Mesendoderm (in vitro differentiated cells): ENCODE measurements at places on chromosomes 6 and 20.

DNA sequence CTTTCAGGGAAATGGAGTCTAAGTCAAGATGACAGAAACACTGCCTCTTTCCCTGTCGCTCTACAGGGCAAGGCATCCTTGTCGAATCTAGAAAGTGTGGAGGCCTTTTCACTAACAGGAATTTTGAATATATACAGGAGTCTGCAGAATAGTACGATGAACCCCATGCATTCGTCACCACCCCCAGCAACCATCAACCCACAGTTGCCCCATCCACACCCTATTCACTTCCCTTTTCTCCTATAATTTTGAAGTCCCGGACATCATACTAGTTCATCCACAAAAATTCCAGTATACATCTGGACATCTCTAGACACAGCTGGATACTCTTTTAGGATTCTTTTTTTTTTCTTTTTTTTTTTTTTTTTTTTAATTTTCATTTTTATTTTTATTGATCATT is 80.7 kb upstream of the RIN2 start:
- H3K4me3 ChIP-seq: no peak overlapping the region
- H3K4me1 ChIP-seq: no peaks in the 10 kb centered on the region
- DNase-seq: no peak
- no peaks in the 10 kb centered on the region for H3K36me3 ChIP-seq

DNA sequence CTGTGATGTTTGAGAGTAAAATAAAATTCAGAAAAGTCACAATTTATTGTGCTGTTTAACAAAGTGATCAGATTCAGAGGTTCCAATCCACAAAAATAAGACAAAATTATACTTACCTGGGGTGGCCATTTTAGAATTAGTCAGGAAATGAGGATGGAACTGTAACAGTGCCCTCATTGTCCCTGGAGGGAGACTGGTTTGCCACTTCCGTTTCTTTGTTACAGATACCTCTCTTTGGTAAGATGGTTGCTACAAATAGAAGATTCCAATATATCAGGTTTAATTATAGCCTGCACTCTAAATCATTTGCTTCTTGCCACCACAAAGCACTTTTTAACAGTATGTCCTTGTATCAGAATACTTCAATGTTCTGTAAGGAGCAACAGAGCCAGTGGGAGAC is 95.6 kb downstream of the CTNNBL1 start:
- H3K4me3 ChIP-seq: no peak overlapping the region
- H3K36me3 ChIP-seq: peaks cover 2% of the 10 kb centered on the region
- no peaks in the 10 kb centered on the region for H3K27me3 ChIP-seq

- no peaks in the 10 kb centered on the region for H3K36me3 ChIP-seq
- no peaks in the 10 kb centered on the region for H3K4me1 ChIP-seq
- H3K4me3 ChIP-seq: no peak overlapping the region
- no peaks in the 10 kb centered on the region for H3K27me3 ChIP-seq
Observed at GRCh38 chr6:154638369-154638768, 94.8 kb upstream of the SCAF8 start.

- no peak for DNase-seq
- H3K27me3 ChIP-seq: no peaks in the 10 kb centered on the region
- peaks cover 16% of the 10 kb centered on the region for H3K36me3 ChIP-seq
- no peak overlapping the region for H3K4me3 ChIP-seq
- no peak overlapping the region for H3K27ac ChIP-seq
- H3K4me1 ChIP-seq: no peaks in the 10 kb centered on the region
Observed at GRCh38 chr20:53574819-53575218, 18.8 kb downstream of the ZNF217 start.

- no peaks in the 10 kb centered on the region for H3K36me3 ChIP-seq
- peak overlapping the region; percentile 6 for H3K4me3 ChIP-seq
- peaks cover 3% of the 10 kb centered on the region for H3K27me3 ChIP-seq
- H3K27ac ChIP-seq: no peak overlapping the region
- H3K4me1 ChIP-seq: peaks cover 3% of the 10 kb centered on the region
Observed at GRCh38 chr6:27591699-27592480, 119.0 kb upstream of the ZNF184 start.

GRCh38 chr6:30227763-30228487 is 14.7 kb upstream of the TRIM26 start:
- no peak overlapping the region for H3K4me3 ChIP-seq
- H3K27ac ChIP-seq: no peak overlapping the region
- DNase-seq: peak; percentile 25

GRCh38 chr6:44192428-44193041 is 24.2 kb upstream of the MYMX start:
- no peaks in the 10 kb centered on the region for H3K36me3 ChIP-seq
- H3K4me1 ChIP-seq: peaks cover 8% of the 10 kb centered on the region
- H3K27me3 ChIP-seq: no peaks in the 10 kb centered on the region
- H3K4me3 ChIP-seq: no peak overlapping the region
- peak; percentile 55 for DNase-seq

- H3K4me1 ChIP-seq: peaks cover 6% of the 10 kb centered on the region
- H3K36me3 ChIP-seq: no peaks in the 10 kb centered on the region
- H3K27ac ChIP-seq: peak overlapping the region; percentile 30
- no peaks in the 10 kb centered on the region for H3K27me3 ChIP-seq
- DNase-seq: peak; percentile 73
Observed at GRCh38 chr6:3423439-3424184, 33.2 kb downstream of the SLC22A23 start.

GRCh38 chr20:55714736-55715135 is 290.6 kb downstream of the CBLN4 start:
- no peaks in the 10 kb centered on the region for H3K27me3 ChIP-seq
- no peak for DNase-seq
- no peaks in the 10 kb centered on the region for H3K36me3 ChIP-seq
- no peak overlapping the region for H3K4me3 ChIP-seq

GRCh38 chr20:36367370-36367745 is 61.2 kb downstream of the DLGAP4 start:
- no peak overlapping the region for H3K4me3 ChIP-seq
- H3K27ac ChIP-seq: no peak overlapping the region
- H3K4me1 ChIP-seq: peaks cover 3% of the 10 kb centered on the region
- no peaks in the 10 kb centered on the region for H3K36me3 ChIP-seq
- no peak for DNase-seq

- H3K36me3 ChIP-seq: no peaks in the 10 kb centered on the region
- H3K27me3 ChIP-seq: no peaks in the 10 kb centered on the region
- H3K27ac ChIP-seq: no peak overlapping the region
Observed at GRCh38 chr6:112022749-112023148, 31.2 kb upstream of the CCN6 start.

- no peak overlapping the region for H3K27ac ChIP-seq
- no peaks in the 10 kb centered on the region for H3K4me1 ChIP-seq
- no peaks in the 10 kb centered on the region for H3K27me3 ChIP-seq
- no peaks in the 10 kb centered on the region for H3K36me3 ChIP-seq
Observed at GRCh38 chr6:118501099-118501498, 47.0 kb upstream of the PLN start.

DNA sequence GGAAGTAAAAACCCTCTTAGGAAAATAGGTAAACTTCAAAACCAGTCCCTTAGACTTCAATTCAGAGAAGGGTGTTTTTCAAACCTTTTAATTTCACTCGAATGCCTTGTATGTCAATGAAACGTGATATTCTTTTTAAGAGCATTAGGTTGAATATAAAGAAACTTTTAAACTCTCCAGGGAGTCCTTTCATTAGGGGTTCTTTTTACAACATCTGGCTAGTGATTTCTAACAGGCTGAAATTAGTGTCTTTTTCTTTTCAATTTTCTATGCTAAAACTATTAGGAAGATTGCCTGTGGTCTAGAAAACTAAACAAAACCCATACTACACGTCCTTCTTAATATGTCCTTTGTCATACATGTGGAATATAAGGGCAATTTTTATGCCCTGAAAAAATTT is 569.7 kb upstream of the CITED2 start:
- H3K4me1 ChIP-seq: peaks cover 9% of the 10 kb centered on the region
- H3K27me3 ChIP-seq: no peaks in the 10 kb centered on the region
- H3K4me3 ChIP-seq: no peak overlapping the region
- no peaks in the 10 kb centered on the region for H3K36me3 ChIP-seq
- H3K27ac ChIP-seq: no peak overlapping the region

GRCh38 chr20:16257813-16258430 is 315.3 kb downstream of the KIF16B start:
- no peak overlapping the region for H3K27ac ChIP-seq
- no peaks in the 10 kb centered on the region for H3K4me1 ChIP-seq
- no peak for DNase-seq
- no peaks in the 10 kb centered on the region for H3K36me3 ChIP-seq

GRCh38 chr6:40936818-40937251 is 102.2 kb downstream of the UNC5CL start:
- H3K4me3 ChIP-seq: no peak overlapping the region
- no peak for DNase-seq
- H3K27ac ChIP-seq: no peak overlapping the region

DNA sequence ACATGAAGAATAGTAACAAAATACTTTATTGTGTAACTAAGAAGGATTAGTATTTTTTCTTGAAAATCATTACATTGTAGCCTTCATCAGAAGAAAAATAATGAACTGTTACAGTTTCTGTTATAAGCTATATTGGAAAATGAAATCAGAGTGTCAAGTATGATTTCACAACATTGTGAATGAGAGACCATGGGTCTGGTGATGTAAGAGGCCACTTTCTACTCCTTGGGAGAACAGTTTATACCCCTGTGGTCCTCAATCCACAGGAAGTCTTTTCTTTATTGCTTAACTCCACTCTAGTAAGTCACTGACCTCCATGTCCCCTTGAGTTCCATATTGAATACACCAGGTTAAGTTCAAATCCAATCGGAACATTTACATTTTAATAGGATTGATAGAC is 218.7 kb upstream of the FERMT1 start:
- no peak for DNase-seq
- H3K4me3 ChIP-seq: no peak overlapping the region
- no peaks in the 10 kb centered on the region for H3K4me1 ChIP-seq
- no peaks in the 10 kb centered on the region for H3K36me3 ChIP-seq
- H3K27ac ChIP-seq: no peak overlapping the region

DNA sequence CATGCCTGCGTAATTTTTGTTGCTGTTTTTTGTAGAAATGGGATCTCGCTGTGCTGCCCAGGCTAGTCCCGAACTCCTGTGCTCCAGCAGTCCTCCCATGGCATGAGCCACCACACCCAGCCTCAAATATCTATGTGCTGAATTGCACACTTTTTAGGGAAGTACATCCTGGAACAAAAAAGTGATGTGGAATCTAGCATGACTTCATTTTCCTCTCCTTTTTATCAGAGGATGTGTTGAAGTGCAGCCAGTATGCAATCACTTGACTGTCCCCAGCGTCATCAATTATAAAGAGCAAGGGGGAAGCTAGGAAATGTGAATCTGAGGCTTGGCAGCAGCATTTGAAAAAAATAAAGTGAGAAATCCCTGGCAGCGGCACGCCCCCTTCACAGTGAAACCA is 6.4 kb upstream of the EXOC2 start:
- no peak overlapping the region for H3K4me3 ChIP-seq
- no peaks in the 10 kb centered on the region for H3K27me3 ChIP-seq

DNA sequence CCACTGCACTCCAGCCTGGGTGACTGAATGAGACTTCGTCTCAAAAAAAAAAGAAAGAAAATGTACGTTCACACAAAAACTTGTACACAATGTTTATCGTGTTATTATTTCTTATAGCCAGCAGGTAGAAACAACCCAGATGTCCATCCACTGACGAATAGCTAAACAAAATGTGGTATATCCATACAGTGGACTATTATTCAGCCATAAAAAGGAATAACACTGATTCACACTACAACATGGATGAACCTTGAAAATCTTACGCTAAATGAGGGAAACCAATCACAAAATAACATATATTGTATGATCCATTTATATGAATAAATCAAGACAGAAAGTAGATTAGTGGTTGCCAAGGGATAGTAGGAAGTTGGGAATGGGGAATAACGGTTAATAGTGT is 75.1 kb upstream of the EPB41L1 start:
- H3K4me1 ChIP-seq: no peaks in the 10 kb centered on the region
- no peak for DNase-seq
- no peaks in the 10 kb centered on the region for H3K36me3 ChIP-seq
- H3K4me3 ChIP-seq: no peak overlapping the region
- H3K27ac ChIP-seq: no peak overlapping the region
- H3K27me3 ChIP-seq: peaks cover 4% of the 10 kb centered on the region

GRCh38 chr6:63985223-63985622 is 349.6 kb downstream of the PHF3 start:
- H3K27ac ChIP-seq: no peak overlapping the region
- DNase-seq: no peak
- no peaks in the 10 kb centered on the region for H3K27me3 ChIP-seq
- no peak overlapping the region for H3K4me3 ChIP-seq

DNA sequence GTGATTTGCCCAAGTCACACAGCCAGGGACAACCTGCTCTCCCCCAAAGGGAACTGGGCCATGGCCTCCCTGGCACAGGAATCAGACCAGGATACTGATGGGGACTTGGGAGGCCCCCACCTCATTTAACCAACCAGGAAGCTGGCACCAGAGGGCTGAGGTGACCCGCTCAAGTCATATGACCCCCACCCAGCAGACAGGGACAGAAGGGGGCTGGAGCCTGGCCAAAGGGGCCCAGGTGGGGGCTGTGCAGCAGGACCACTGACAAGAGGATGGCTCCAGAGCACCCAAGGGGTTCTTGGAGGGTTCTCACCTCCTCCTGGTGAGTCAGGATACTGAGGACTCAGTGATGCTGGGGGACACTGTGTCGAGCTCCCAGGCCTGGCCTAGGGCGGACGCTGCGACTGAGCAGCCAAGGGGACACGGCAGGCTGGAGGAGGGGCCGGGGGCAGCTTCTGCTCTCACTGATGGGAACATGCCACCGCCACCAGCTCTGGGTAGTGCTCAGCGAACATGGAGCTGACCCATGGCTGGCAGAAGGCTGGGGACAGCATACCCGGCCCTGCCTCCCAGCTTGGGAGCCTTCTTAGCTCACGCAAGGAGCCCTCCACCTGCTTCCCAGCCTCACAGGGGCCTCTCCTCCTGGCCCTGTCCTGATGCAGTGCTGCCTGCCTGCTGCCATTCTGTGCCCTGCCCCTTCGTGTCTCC is 1.2 kb downstream of the CST7 start:
- no peaks in the 10 kb centered on the region for H3K36me3 ChIP-seq
- no peak overlapping the region for H3K4me3 ChIP-seq
- no peak overlapping the region for H3K27ac ChIP-seq
- no peaks in the 10 kb centered on the region for H3K27me3 ChIP-seq
- no peak for DNase-seq

DNA sequence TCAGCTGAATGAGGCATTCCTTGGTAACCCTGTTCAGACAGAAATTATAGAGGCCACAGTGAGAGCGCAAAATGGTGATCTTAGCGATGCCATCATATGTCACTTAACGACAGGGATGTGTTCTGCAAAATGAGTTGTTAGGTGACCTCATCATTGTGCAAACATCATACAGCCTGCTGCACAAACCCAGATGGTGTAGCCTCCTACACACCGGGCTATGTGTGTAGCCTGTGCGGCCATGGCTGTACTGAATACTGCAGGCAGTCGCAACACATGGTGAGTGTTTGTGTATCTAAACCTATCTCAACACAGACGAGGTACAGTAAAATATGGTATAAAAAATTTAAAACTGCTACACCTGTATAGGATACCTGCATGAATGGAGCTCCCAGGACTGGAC is 234.1 kb upstream of the PMEPA1 start:
- DNase-seq: no peak
- H3K4me1 ChIP-seq: no peaks in the 10 kb centered on the region
- no peak overlapping the region for H3K27ac ChIP-seq
- no peaks in the 10 kb centered on the region for H3K36me3 ChIP-seq

- H3K4me1 ChIP-seq: no peaks in the 10 kb centered on the region
- H3K36me3 ChIP-seq: no peaks in the 10 kb centered on the region
- no peak overlapping the region for H3K27ac ChIP-seq
- H3K27me3 ChIP-seq: no peaks in the 10 kb centered on the region
- no peak for DNase-seq
- H3K4me3 ChIP-seq: no peak overlapping the region
Observed at GRCh38 chr6:169224185-169224695, 29.4 kb downstream of the THBS2 start.
